ENCODE measurements at places on chromosomes 7 and 10.

GRCh38 chr10:1217237-1217587 is 161.0 kb downstream of the WDR37 start:
- no peak for DNase-seq

- DNase-seq: no peak
Observed at GRCh38 chr10:80253266-80253962, 36.0 kb downstream of the MAT1A start.

DNA sequence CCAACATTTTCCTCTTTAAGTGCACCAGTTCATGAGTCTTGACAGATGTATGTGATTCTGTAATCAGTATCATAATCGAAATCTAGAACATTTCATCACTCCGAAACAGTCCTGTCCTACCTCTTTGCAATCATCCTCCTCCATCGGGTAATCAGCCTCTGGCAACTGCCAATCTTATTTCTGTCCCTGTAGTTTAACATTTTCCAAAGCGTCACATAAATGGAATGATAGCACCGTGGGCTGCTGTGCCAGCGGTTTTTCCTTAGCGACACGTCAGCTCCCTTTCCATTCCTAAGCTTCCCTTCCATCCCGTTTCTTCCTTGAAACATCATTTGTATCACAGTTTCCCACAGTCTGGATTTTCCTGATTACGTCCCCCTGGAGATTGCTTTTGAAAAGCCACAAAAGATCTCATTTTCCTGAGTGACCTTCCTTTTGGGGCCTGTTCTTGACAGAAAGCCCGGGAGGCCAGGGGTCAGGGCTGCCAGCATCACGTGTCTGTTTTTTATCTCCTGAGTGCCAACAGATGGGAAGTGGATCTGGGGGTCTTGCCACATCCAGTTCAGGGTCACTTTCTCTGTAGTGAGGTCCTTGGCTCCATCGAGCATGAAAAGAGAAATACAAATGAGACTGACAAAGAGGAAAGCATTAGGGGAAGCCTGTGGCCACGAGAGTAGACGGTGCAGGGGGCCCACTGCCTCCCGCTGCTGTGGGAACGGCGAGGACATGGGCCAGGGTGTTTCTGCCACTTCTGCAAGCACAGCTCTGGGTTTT is 31.6 kb downstream of the TMEM120A start:
- no peak for DNase-seq

- no peak for DNase-seq
Observed at GRCh38 chr7:111240371-111240770, 149.4 kb downstream of the LRRN3 start.

GRCh38 chr7:110977127-110977737 is 113.7 kb upstream of the LRRN3 start:
- no peak for DNase-seq

DNA sequence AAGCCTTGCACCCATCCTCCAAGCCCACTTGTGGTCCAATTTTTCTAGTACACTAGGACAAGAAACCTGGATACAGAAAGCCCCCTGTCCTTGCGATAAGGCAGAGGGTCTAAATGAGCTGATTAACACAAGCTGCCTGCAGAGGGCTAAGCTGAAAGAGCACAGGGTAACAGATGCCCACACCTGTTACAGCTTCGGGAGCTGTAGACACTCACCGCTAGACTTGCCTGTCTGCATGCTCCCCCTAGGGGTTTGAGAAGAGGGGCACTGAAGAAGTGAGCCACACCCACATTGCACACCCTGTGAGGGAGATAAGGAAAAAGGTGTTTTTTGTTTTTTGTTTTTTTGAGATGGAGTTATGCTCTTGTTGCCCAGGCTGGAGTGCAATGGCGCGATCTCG is 386.5 kb upstream of the AUTS2 start:
- DNase-seq: no peak

GRCh38 chr7:90677486-90678404 is 81.6 kb downstream of the CDK14 start:
- DNase-seq: no peak

- no peak for DNase-seq
Observed at GRCh38 chr7:129769866-129770808, 158.6 kb downstream of the NRF1 start.

DNA sequence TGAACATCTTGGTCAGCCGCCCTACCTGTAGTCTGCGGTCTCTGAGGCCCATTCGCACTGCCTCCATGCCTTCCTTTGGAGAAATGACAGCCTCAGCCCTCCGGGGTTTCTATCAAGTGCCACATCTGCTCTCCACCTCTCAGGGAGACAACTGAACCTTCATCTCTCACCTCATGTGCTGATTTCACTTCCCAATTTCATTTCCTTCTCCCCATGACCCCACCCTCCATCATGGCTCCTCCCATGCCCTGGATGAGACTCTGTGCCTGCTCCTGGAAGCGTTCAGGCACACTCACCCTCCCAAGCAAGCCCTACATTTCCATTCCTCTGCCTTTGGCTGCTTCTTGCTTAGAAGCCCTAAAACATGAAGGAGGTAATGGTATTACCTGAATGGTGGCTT is 7.8 kb upstream of the SCD start:
- DNase-seq: peak; percentile 47

GRCh38 chr7:12722636-12723605 is 35.5 kb downstream of the ARL4A start:
- peak; percentile 51 for DNase-seq

DNA sequence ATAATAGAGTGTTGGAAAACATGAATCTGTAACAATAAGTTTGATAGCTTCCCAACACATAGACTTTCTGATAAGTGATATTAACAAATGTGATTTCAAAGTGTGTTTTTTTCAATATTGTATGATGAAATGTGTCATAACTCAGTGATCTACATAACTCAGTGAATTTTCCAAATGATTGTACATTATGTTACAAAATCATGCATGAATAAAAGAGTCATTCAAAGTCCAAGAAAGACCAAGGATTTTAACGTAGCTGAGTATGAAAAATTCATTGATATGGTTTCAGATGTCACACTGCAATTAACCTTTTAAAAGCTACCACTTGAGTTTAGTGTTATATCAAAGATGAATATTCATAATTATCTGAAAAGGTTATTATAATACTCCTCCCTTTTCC is 111.2 kb downstream of the MYOF start:
- no peak for DNase-seq

- DNase-seq: peak; percentile 58
Observed at GRCh38 chr7:135970682-135971365, 6.3 kb downstream of the MTPN start.

GRCh38 chr7:34837316-34837715 is 179.3 kb downstream of the NPSR1 start:
- DNase-seq: no peak

DNA sequence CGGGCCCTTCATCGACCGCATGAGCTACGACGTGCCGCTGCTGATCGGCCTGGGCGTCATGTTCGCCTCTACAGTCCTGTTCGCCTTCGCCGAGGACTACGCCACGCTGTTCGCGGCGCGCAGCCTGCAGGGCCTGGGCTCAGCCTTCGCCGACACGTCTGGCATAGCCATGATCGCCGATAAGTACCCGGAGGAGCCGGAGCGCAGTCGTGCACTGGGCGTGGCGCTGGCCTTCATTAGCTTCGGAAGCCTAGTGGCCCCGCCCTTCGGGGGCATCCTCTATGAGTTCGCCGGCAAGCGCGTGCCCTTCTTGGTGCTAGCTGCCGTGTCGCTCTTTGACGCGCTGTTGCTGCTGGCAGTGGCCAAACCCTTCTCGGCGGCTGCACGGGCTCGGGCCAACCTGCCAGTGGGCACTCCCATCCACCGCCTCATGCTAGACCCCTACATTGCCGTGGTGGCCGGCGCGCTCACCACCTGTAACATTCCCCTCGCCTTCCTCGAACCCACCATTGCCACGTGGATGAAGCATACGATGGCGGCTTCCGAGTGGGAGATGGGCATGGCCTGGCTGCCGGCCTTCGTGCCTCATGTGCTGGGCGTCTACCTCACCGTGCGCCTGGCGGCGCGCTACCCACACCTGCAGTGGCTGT is 1.2 kb downstream of the SLC18A3 start:
- no peak for DNase-seq

- DNase-seq: peak; percentile 71
Observed at GRCh38 chr10:11724938-11725776, 17.0 kb upstream of the ECHDC3 start.

GRCh38 chr10:62244088-62244487 is 24.6 kb downstream of the RTKN2 start:
- peak; percentile 32 for DNase-seq

- no peak for DNase-seq
Observed at GRCh38 chr10:77501152-77501845, 136.3 kb downstream of the KCNMA1 start.

GRCh38 chr10:124626759-124627380 is 117.3 kb downstream of the FAM53B start:
- no peak for DNase-seq

DNA sequence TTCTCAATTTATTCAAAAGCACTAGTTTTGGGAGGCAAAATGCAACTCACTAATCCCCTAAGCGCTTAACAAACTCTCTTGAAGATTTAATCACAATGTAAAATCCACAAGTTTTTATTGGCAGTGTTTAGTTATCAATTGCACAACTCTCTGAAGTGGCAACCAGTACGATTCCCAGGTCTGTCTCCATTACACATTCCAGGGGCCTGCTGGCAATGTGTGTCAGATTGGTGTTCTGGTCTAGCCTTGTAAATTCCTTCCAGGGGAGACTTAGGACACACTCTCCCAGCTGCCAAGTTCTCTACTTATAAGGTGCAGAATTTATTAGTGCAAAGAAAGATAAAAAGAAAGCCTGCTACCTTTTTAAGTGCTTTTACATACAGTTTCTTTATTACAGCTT is 164.7 kb upstream of the HPS1 start:
- DNase-seq: no peak
